ENCODE measurements at places on chromosomes 3 and 15.

DNA sequence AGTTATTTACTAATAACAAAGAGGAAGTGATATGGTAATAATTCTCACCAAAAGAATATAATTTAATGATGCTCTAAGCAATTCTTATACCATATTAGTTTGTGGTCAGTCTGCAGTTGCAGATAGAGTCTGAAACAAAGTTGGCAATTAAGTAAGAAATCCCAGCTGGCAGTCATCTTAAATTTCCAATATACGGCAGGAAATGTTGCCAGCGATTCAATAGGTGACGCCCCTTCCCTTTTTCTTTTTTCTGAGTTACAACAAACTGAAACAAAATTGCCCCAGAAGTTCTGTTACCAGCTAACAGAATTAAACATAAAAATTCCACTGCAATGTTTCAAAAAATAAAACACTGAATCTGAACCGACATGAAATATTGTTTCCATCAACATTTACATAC is 26.7 kb downstream of the LRRFIP2 start:
- DNase-seq, result no peak

GRCh38 chr3:63132461-63133250 is 145.5 kb upstream of the SYNPR start:
- no peak for DNase-seq

DNA sequence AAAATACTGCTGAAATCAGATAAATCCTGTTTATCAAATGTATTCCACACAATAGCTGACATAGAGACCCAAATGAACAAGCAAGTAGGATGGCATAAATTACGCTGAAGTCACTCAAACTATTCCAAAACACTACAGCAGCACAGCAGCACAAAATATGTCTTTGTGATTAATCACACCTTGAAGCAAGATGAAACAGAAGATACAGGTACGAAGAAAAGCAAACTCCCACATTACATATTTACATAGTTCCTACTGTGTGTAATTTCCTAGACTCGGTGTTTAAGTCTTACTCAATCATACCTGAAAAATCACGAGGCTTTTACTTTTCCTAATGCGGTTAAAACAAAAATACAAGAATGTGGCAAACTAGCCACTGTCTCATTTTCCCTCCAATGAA is 38.3 kb downstream of the CHSY1 start:
- no peak for DNase-seq

DNA sequence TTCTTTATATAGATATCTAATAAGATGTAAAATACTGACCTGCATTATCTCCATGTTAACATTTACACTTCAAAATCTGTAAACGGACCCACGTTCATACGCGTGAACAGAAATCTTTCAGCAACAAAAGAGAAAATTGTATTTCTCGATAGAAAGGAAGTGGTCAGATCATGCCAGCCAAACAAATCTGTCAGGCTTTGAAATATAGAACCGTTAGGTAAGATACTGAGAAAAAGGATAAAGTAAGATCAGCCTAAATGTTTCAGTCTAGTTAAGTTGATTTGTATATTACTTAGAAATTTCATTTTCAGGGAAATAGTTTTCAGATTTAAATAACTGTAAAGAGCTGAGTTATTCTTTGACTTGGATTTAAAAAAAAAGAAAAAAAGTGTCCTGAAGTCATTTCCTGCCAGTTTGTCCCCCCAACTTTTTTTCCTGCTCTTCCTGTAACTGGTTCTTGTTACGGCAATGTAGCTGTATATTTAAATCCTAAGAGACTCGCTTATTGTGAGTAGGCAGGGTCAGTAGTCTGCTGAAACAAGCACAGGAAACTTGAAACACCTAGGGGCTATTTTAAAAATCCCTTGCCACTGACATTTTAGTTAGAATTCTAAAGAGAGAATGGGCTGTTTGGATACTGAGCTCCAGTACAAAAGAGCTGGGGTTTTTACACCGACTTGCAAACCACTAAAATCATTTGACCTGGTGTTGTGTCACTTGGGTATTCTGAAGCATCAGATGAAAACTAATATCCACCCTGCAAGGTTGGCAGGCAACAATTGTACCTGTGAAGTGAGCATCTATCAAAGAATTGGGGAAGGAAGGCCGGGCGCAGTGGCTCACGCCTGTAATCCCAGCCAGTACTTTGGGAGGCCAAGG is 237.5 kb downstream of the UBE2E2 start:
- DNase-seq, result no peak

- DNase-seq, result no peak
Observed at GRCh38 chr15:62403164-62403809, 238.2 kb upstream of the C2CD4B start.

- DNase-seq, result no peak
Observed at GRCh38 chr3:64717411-64717810, 29.6 kb upstream of the ADAMTS9 start.

DNA sequence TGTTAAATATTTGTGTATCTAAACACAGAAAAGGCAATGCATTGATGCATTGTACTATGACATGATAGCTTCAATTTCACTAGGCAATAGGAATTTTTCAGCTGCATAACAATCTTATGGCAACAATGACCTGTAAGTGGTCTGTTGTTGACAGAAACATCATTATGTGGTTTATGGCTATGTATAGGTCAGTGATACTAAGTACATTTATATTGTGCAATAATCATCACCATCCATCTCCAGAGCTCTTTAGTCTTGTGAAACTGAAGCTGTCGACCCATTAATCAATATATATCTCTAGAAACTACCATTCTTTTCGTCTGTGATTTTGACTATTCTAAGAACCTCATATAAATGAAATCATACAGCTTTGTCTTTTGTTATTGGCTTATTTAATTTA is 200.1 kb upstream of the ZNF717 start:
- no peak for DNase-seq

Data from NCI-H1436 treated with DMSO at 0.1 percent for 48 hours (cell line).